Effector CD8-positive, alpha-beta T cell (primary cell): ENCODE measurements at places on chromosomes 3 and 15.

DNA sequence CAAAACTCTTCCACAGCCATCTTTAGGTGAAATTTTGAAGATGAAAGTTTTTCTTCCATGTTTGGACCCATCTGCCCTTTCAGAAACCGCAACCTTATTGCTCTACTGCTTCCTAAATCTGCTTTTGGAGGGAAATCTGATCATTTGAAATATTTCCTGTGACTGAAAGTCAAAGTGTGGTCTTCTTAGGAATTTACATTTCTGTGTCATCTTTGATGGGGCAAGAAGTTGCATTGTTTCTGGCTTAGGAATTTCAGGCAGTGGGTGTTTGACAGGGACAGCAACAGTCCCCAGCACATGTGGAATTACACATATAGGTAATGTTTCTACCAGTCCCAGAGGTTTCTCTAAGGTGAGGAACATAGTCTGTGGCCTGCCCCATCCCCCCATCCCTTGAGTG, 5.3 kb upstream of the TYRO3 start:
- no peak for DNase-seq

DNA sequence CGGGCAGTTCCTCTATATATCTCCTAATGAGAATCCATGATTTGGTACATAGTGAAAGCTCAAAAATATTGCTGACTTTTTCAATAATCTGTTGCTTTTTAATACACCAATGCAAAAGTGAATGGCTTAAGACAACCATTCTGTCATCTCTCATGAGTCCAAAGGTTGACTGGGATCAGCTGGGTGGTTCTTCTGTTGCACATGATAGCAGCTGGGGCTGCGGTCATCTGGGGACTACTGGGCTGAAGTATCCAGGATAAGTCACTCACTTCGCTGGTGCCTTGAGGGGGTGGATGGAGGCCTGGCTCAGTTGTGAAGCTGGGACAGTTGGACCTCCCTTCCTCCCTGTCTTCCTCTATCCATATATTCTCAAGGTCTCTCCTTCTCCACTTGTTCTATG, 53.7 kb downstream of the NOX5 start:
- DNase-seq, result no peak

- DNase-seq, result peak; percentile 22
Observed at GRCh38 chr3:143120716-143121240, 1.2 kb downstream of the CHST2 start.

DNA sequence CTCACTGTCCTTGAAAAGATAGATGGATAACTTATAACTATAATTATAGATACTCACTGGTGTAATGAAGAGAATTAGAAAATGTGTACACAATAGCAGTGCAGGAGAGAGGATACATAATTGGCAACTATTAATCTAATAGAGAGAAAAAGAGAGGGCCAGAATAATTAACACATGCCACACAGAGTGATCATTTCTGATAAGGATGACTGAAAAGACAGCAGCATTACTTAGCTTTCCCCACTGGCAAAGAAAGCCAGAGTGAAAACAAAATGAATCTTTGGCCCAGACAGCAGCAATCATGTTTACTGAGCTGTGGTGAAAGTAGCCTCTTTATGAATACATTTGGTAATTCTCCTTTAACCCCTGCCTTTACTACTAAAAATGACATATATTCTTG, 493.3 kb upstream of the ROBO1 start:
- DNase-seq, result no peak

GRCh38 chr3:141109751-141110150, 58.6 kb downstream of the SPSB4 start:
- DNase-seq, result no peak

GRCh38 chr3:31077021-31077601, 182.7 kb upstream of the GADL1 start:
- DNase-seq, result no peak

- DNase-seq, result no peak
Observed at GRCh38 chr15:64930019-64930652, 18.4 kb downstream of the ANKDD1A start.

- DNase-seq, result no peak
Observed at GRCh38 chr15:88191812-88192165, 64.8 kb downstream of the NTRK3 start.

GRCh38 chr3:132356568-132356967, 39.4 kb downstream of the ACP3 start:
- DNase-seq, result no peak

GRCh38 chr15:77118882-77119321, 48.0 kb upstream of the TSPAN3 start:
- peak; percentile 2 for DNase-seq

DNA sequence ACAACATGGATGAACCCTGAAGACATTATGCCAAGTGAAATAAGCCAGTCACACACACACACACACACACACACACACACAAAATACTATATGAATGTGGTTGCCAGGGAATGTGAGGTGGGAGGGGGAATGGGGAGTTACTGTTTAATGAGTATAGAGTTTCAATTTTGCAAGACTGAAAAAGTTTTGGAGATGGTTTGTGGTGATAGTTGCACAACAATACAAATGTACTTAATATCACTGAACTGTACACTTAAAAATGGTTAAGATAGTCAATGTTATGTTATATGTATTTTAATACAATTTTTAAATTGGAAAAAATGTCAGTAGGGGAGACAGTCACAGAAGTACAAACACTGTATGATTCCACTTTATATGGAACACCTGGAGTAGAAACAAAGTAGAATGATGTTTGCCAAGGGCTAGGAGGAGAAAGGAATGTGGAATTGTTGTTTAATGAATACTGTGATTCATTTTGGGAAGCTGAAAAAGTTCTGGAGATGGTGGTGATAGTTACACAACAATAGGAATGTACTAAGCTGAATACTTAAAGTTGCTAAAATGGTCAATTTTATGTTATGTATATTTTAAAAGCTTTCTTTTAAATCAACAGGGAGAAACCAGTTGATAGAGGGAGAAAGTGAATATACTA, 76.6 kb downstream of the RPL39L start:
- DNase-seq, result no peak

GRCh38 chr3:64837986-64838735, 150.4 kb upstream of the ADAMTS9 start:
- DNase-seq, result no peak

DNA sequence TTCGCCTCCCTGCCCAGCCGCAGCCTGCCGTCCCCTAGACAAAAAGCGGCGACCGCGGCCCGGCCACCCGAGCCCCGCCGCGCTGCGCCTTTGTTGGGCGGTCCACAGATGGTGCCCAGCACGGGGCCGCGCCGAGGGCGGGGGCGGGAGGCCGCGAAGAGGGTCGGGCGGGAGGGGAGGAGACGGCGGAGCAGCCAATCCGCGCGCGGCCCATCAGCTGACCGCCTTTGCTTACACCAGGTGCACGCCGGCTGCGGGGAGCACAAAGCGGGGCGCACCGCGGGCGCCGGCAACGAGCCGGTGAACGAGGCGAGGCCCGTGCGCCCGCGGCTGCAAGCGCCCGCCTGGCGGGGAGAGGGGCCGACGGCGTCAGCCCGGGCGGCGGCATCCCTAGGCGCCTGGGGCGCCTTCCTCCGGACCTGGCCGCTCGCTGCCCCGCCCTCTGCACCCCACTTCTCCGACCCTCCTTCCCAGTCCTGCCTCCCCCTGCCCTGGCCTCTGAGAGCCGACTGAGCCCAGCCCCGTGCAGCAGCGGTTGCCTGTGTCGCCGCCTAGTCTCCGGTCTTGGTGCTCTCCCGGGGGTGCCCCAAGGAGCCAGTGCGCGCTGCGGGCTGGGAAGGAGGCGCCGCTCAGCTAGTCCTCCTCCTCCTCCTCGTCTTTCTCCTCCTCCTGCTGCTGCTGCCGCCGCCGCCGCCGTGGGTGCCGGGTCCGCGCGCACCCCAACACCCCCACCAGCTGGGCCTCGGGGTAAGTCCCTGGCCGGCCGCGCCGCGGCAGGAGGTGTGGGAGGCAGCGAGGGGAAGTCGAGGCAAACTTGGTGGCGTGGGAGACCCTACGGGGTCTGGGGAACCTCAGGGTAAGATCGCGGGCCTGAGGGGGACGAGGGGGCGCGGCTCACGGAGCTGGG, at the start of gene LRRN1:
TSS of gene LRRN1 (plus strand) at position 259 of the 907 bp plus-strand sequence. CDS start 45,211 bp downstream, outside the sequence.
- DNase-seq, result peak; percentile 18

GRCh38 chr3:138443521-138444503, 9.4 kb downstream of the ESYT3 start:
- DNase-seq, result no peak

- peak; percentile 6 for DNase-seq
Observed at GRCh38 chr15:64651601-64652191, 123.7 kb downstream of the RBPMS2 start.

DNA sequence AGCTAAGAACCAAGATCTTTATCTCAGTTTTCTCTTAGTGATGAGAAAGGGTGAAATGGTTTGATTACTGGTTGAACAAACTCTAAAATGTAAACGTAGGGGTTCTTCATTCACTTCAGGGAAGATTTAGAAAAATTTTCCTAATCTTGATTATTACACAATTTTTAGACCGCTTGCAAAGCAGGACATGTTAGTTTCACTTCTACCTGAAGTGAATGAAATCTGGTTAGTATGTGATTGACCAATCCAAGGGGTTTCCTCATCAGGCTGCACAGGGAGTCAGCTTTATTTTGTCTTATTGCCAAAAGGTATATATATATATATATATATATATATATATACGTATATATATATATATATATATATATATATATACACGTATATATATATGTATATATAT, 740.4 kb downstream of the TUSC7 start:
- DNase-seq, result no peak

DNA sequence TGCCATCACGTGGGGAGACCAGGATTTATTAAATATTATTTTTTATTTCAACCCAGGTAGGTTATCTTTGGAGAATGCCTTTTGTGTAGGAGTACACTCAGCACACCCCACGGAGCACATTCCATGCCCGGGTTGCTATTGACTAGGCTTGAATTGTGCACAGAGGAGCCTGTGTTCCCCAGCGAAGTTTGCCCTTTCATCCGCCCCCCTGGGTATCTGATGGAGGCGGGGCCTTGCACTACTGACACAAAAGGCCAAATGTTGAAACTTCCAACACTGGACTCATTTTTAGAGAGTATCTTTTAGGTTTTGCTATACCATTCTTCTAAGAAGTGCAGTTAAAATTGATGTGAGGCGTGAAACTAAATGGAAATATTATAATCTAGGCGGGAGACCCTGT, 39.3 kb upstream of the PPP4R2 start:
- DNase-seq, result no peak

DNA sequence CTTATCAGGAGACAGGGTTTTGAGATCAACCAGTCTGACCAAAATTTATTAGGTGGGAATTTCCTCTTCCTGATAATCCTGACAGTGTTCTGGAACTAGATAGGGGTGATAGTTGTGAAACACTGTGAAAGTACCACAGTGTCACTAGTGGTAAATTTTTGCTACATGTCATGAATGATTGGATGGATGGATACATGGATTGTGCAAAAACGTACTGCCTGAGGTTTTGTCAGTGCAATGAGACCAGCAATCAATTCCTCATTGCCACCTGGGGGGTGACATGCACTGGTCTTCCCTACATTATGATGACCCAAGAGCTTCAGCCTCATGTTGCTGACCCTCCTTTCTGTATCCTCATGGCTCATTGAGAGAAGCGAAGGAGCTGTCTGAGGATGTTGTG, 123.5 kb downstream of the SLCO3A1 start:
- DNase-seq, result no peak

DNA sequence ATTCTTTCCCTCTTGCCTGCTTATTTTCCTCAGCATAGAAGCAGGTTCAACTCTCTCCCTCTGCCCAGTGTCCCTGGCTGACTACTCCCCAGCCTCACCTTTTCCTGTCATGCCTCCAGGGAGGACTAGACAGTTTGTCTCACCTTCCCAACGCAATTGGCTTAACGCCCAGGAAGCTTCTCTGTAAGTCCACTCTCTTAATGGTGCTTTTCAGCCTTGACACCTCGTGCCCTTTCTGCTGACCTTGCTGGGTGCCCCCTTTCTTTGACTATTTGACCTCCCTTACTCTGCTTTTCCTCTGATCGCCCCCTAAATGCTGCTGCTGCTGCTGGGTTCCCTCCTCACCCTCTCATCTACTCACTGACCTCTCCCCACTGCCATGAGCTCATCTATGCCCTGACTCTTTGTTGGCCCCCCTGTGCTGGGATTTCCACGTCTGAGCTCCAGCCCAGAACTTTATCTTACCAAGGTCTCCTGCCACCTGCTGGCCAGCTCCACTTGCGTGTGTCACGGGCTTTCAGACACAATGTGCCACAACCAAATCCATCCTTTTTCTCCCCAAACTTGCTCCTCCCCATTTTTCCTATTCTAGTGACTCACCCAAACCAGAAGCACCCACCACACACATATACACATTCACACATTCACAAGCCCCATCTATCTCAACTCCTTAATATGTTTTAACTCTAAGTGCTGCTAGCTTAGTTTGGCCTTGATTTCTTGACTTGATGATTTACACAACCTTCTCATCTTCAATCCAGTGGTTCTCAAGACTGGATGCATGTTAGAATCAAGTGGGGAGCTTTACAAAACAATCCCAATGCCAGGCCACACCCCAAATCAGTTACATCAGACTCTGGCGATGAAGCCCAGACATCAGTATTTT, 16.6 kb downstream of the EPB42 start:
- DNase-seq, result no peak

- DNase-seq, result no peak
Observed at GRCh38 chr15:68279779-68280753, 2.5 kb downstream of the FEM1B start.

GRCh38 chr15:94212291-94212690, 19.1 kb upstream of the MCTP2 start:
- no peak for DNase-seq
